NCI-H510A (cell line): ENCODE measurements at places on chromosomes 6 and 20.

GRCh38 chr6:73285674-73286283 is 22.8 kb upstream of the KHDC1 start:
- DNase-seq, result no peak

GRCh38 chr6:140671926-140672325 is 1297.5 kb upstream of the CITED2 start:
- DNase-seq, result no peak

GRCh38 chr6:51057296-51057695 is 238.6 kb downstream of the TFAP2B start:
- DNase-seq, result no peak

DNA sequence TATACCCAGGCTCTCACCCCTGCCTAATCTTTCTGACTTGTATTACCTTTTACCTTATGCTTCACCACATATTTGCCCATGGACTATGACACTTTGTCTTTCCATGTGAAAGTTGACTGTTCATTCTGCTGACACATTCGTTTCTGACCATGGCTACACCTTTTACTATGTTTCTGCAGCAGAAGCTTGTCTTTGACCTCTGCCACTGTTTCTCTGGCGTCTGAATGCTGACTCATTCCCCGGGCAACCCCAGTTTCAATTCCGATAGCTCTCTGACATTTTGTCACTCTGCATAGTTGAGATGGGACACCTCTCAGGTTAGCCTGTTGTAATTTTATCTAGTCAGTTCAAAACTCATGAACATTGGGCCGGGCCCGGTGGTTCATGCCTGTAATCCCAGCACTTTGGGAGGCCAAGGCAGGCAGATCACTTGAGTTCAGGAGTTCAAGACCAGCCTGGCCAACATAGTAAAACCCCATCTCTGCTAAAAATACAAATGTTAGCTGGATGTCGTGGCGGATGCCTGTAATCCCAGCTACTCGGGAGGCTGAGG is 50.7 kb downstream of the SLC26A8 start:
- DNase-seq, result no peak

GRCh38 chr6:164273491-164273890 is 859.0 kb downstream of the QKI start:
- DNase-seq, result no peak

GRCh38 chr6:36803908-36804307 is 35.3 kb downstream of the CPNE5 start:
- no peak for DNase-seq

DNA sequence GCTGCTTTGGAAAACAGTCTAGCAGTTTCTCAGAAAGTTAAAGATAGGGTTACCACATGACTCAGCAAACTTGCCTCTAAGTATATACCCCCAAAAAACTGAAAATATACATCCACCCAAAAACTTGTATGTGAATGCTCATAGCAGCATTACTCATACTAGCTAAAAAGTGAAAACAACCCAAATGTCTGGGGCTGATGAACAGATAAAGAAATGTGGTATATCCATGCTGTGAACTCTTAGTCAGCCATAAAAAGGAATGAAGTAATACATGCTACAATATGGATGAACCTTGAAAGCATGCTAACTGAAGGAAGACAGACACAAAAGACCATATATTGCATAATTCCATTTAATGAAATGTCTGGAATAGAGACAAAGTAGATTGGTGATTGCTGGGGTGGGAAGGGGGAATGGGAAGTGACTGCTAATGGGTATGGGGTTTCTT is 79.9 kb upstream of the GLP1R start:
- DNase-seq, result no peak

DNA sequence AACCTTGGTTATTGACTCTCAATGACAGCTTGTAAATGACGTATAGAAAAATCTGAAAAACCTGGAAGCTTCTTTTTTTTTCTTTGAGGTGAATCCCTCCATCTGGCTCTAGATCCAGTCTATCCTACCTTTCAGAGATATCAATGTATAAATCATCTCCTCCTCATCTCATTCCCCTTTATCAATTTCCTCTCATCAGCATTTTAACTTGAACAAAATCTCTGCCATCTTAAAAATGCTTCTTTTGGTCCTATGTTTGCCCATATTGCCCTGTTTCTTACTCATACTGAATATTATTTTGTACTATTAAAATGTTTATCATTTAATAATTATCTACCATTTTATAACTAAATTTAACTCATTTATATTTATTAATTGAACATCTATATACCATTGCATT is 306.7 kb upstream of the TSHZ2 start:
- DNase-seq, result no peak

DNA sequence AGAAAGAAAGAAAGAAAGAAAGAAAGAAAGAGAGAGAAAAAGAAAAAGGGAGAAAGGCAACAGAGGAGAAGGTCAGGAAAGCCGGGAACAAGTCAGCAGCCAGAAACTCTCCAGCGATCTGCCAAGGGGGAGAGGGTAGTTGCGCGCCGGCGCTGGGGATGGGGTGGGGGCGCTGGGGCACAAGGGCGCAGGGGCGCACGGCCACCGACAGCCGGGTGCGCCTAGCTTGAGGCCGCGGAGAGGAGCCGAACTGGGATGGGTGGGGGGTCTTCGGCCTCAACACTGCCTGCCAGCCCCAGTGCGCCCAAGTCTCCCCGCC is 533 bp upstream of the RSPO3 start:
- no peak for DNase-seq

DNA sequence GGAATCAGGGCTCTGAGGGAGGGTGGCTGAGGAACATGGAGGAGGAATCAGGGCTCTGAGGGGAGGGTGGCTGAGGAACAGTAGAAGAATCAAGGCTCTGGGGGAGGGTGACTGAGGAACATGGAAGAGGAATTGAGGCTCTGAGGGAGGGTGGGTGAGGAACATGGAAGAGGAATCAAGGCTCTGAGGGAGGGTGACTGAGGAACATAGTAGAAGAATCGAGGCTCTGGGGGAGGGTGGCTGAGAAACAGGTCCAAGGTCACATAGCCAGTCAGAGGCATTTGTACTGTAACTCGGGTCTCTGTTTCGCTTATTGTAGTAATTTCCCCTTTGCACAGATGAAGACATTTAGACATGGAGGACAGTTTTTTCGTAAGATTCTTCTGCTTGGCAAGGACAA is 164.8 kb downstream of the SOBP start:
- no peak for DNase-seq

DNA sequence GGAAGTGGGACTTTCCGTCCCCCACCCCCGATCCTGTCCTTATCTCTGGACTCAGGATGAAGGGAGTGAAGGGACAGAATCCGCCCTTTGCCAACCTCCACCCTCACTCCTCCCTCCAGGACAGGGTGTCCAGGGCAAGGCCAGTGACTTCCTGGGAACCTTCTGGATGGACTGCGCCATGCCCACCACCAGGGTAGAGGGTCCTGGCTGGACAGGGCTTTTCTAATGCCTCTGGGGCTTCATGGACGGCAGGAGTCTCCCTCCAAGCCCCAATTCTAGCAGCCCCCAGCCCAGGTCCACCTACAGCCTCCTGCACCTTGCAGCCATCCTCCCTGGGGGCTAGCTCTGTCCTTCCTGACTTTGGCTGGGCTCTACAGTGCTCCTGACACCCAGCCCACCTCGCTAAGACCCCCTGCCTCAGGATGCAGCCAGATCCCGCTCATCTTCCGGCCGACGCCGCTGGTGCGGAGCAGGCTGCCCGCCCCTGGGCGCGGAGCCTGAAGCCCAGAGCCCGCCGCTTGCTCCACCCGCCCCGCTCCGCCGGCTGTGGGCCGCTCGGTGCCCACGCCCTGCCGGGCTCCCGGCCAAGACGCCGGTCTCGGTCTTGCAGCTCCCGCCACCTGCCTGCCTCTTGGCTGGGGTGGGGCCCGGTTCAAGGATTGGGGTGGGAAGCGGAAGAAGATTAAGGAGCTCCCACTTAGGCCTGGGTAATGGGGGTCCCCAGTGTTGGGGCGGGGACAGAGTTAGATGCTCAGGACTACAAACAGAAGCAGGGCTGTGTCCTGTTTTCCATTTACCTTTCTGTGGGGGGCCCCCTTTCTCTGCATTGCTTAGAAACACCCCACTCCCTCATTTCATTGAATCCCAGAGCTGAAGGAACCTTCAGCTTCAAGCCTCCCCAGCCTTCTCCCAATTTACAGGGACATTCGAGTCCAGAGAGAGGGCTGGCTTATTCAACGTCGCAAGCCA is 72.8 kb downstream of the MDGA1 start:
- DNase-seq, result peak; percentile 51

GRCh38 chr6:44180886-44181285 is 22.3 kb downstream of the CAPN11 start:
- no peak for DNase-seq

DNA sequence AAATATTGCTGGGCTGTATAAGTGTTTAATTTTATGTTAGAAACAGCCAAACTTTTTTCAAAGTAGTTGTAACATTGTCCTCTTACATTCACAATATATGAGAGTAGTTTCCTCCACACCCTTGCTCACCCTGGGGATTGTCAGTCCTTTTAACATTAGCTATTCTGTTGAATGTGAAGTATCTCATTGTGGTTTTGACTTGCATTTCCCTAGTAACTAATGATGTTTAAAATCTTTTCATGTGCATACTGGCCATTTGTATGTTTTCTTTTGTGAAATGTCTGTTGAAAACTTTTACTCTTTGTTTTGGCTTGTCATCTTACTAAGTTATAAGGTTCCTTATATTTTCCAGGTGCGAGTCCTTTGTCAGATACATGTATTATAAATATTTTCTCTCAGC is 32.9 kb downstream of the TRIM38 start:
- no peak for DNase-seq

GRCh38 chr6:1581120-1581991 is 28.4 kb upstream of the FOXC1 start:
- no peak for DNase-seq

- DNase-seq, result no peak
These were observed 70.0 kb downstream of the FOXC1 start for GRCh38 chr6:1679688-1680068.

GRCh38 chr6:19999319-20000191 is 162.4 kb downstream of the ID4 start:
- no peak for DNase-seq

DNA sequence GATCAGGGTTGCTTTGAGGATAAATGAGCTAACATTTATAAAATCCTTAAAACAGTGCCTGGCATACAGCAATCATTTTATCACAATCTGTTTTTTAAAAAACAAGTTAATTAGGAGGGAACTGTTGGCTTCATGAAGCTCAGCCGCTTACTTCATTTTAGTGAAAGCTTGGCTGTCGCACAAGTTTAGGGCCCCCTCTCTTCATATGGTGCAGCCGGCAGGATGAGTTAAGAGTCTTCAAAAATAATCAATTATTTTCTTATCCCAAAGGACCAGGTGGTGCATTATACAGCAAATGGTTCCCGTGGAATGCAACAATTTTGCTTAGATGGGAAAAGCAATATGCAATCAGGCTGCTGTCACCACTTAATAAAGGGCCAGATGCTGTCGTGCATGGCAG is 57.4 kb upstream of the PROKR2 start:
- no peak for DNase-seq

DNA sequence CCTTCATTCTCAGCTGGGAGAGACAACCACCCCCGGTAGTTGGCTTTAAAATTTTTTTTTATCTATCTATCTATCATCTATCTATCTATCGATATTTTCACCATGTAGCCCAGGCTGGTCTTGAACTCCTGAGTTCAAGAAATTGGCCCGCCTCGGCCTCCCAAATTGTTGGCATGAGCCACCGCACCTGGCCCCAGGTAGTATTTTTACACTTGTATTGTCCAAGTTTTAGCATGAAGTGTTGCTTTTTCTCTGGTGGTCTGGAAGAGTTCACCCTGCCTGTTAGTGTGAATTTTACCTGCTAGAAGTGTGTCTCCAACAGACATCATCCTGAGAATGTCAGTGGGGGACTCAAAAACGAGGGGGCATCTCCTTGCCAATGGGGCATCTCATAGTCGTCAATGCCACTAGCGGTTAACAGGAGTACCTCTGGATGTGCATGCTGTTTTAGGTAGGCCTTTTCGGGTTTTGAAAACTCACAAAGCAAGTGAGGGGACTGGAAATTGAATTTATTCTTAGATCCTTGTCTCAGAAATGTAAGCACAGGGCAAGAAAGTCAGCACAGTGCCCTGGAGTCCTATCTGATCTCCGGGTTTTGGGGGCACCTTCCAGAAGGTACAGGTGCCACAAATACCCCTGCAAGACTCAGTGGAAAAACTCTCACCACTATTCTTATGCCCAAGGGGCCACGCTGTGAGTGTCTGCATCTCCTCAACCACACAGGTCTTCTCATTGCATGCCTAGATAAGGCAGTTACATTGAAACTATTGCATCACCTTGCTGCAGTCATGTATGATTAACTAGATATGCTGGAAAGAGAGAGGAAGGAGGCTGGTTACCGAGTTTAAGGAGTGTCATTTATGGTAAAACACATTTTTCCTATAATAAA is 37.1 kb downstream of the TNFAIP3 start:
- no peak for DNase-seq

DNA sequence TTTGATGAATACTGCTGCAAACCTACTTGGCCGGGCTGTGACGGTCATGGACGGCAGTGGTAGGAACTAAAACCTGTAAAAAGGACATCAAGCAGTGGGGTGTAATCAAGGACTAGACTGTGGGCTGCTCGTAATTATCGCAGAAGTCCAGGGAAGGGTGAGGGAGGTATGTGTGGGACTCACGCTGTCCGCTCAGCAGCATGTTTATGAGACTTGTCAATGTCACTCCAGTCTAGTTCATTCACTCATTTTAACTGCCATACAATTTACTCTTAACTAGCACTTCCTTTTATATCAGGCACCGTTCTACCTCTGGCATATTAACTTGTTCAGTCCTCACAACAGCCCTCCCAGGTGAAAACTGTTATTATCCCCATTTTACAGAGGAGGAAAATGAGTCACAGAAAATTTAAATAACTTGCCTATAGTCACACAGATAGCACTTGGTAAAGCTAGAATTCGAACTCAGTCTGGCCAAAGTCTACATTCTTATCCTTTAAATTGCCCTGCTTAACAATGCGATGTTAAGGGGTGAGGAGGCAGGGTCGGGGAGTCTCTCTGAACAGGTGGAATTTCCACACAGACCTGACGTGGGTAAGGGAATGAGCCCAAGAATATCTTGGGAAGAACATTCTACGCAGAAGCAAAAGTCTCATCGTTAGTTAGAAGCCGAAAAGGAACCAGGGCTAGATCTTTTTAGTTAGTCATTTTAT is 4.1 kb downstream of the PNPLA1 start:
- DNase-seq, result no peak
